ENCODE measurements at places on chromosomes 16 and 17.

GRCh38 chr16:66712512-66712911 lies 16.0 kb upstream of the CMTM4 start:
- DNase-seq, result no peak

DNA sequence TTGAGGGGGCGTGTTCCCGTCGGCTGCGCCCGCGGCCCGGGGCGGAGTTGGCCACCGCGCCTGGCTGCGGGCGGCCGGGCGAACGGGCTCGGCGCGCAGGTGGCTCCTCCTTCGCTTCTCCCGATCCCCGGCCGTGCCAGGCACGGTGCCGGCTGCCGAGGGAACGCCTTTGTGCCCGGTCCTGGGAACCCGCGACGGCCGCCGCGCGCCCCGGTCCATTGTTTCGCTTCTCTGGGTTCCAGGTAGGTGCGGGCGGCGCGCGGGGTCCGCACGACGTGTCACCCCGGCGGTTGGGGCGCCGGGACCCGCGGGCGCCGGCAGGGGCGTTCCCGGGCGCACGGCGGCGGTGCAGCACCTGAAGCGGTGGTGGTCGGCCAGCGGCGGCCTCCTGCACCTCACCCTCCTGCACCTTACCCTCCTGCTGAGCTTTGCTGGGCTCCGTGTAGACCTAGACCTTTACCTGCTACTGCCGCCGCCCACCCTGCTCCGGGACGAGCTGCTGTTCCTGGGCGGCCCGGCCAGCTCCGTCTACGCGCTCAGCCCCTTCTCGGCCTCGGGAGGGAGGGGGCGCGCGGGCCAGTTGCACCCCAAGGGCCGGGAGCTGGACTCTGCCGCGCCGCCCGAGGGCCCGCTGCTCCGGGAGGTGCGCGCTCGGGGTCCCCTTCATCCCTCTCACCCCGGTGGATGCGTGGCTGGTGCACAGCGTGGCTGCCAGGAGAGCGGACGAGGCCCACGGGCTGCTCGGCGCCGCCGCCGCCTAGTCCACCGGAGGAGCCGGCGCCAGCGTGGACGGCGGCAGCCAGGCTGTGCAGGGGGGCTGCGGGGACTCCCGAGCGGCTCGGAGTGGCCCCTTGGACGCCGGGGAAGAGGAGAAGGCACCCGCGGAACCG lies 99.9 kb downstream of the EFCAB13 start:
- no peak for DNase-seq

- peak; percentile 94 for DNase-seq
Observed at GRCh38 chr16:19113577-19114358, at the start of gene ITPRIPL2. Gene ITPRIPL2 (plus strand): TSS chr16:19113964. CDS start chr16:19114462, 498 bp downstream.

- peak; percentile 36 for DNase-seq
Observed at GRCh38 chr17:74862108-74862901, 2.6 kb upstream of the GRIN2C start.

DNA sequence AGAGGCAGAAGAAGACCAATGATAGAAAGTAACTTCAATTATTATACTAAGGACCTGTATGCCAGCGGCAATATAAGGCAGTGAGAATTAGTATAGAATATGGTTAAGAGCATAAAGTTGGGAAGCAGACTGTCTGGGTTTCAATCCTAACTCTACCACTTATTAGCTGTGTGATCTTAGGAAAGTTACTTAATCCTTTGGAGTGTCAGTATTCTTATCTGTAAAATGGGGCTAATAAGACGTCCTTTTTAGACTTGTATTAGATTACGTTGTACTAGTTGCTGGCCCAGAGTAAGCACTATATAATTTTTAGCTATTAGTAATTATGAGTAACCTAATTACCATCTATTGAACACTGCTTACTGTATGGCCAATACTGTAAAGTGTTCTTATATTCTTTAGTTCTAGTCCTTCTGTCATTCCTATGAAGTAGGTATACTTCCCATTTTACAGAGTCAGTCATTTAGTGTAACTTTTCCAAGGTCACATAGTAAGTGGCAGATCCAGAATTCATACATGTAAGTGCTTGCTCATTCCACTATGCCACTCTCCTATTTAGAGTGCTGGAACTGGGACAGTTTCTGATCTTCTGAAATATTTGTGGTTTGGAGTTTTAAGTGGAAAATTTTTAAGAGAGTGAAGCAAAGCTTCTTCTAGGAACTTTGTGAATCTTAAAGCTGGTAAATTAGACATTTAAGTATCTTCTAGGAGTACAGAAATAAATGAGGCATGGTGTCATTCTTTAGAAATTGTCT lies 22.5 kb downstream of the HEATR9 start:
- peak; percentile 66 for DNase-seq

- DNase-seq, result no peak
Observed at GRCh38 chr17:16888413-16889087, 83.4 kb downstream of the TNFRSF13B start.

GRCh38 chr16:68000450-68000849 lies 1.2 kb upstream of the DPEP2 start:
- DNase-seq, result no peak

GRCh38 chr17:59838052-59838916 lies 54.5 kb downstream of the TUBD1 start:
- peak; percentile 54 for DNase-seq

- DNase-seq, result no peak
Observed at GRCh38 chr17:75874323-75875181, 3.8 kb downstream of the TRIM47 start.

GRCh38 chr16:56792967-56793366 lies 63.0 kb downstream of the NUP93 start:
- DNase-seq, result no peak

DNA sequence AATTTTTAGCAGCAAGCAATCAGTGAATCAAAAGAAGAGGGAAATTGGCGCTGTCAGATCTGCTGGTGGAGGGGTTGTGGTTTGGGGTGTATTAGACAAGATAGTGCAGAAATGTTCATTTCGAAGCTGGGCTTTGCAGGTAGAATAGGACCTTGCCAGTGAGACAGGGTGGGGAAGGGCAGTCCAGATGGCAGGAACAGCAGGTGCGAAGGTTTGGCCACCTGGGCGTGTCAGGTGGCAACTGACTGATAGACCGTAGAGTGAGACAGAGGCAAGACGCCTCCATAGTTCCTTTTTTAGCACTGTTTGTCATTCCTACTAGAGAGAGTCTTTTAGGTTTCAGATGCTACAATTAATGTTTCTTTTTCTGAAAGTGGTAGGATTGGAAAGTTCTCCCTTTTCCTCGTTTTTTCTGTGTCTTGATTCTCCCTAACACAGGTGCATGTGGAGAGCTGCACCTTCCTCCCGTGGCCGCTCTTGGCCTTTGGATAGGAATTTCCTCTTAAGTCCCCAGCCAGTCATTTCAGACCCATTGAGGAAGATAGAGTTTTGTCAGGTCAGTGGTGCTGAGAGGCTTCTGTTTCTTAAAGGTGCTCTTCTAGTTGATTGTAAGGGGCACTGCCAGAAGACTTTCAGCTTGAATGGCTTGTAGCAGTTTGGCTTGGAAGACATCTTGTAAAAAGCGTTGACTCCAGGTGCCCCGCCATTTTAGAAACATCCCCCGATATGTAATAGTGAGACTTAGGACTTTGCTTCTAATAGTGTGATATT lies 315.6 kb downstream of the SNX29 start:
- no peak for DNase-seq

- no peak for DNase-seq
Observed at GRCh38 chr16:2152695-2153506, 2.7 kb upstream of the TRAF7 start.

- no peak for DNase-seq
Observed at GRCh38 chr16:60246086-60246485, 1512.0 kb upstream of the GOT2 start.

- peak; percentile 23 for DNase-seq
Observed at GRCh38 chr17:21025451-21025850, 17.4 kb downstream of the USP22 start.

GRCh38 chr16:82993926-82994325 lies 367.2 kb downstream of the CDH13 start:
- no peak for DNase-seq

DNA sequence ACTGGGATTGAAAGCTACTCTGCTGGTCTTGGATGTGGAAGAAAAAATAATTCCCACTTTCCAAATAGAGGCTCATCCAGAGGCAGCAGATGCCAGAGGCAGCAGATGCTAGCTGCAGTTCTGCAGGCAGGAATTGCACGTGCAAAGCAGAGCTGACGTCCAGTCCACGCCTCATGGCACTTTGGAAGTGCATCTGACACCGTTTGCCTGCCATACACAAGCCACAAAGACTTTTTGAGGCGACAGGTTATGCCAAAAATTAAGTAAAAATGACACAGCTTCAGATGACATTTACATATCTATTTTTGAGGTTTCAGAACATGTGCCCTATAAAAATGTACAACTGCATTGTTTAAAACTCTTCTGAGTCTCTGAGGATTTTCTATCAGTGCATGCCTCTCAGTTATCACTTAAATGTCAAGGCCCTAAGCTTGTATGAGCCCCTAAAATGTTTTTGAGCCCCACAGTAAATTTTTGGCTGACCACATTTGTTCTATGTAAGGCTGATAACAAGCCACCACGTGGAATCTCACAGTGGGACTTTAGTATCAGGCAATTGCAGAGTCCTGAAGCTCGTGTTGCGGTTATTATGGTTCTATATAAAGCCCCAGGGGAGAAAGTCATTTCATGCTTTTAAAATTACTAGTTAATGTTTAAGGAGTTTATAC lies 239.2 kb downstream of the PRKCA start:
- no peak for DNase-seq

DNA sequence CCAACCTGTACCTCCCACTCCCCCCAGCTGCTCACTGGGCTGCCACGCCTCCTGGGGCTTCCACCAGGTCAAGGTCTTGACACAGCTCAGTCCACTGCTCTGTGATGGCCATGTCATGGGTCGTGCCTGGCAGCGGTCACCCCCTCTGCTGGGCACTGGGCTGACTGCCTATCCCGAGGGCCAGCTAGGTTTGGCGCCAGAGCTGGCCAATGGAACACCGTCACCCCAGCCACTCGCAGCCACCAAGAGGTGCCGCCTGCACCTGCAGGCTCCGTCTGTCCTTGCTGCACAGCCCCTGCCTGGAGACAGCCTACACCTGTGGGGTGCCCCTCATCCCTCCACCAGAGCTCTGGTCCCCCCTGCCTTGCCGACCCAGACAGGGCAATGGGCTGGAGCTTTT lies 4.5 kb upstream of the RAB40C start:
- DNase-seq, result no peak

- no peak for DNase-seq
Observed at GRCh38 chr16:11175787-11176341, 80.1 kb downstream of the SOCS1 start.

- DNase-seq, result no peak
Observed at GRCh38 chr17:45750779-45751440, 33.2 kb upstream of the CRHR1 start.

- DNase-seq, result no peak
Observed at GRCh38 chr16:49581630-49582298, 208.2 kb downstream of the C16orf78 start.

GRCh38 chr16:57373117-57373947 lies 1.0 kb downstream of the CX3CL1 start:
- DNase-seq, result no peak

GRCh38 chr16:72371307-72372086 lies 199.5 kb upstream of the PMFBP1 start:
- DNase-seq, result peak; percentile 58

- DNase-seq, result no peak
Observed at GRCh38 chr17:57032343-57032742, 52.7 kb upstream of the AKAP1 start.

Measured in AG10803 (cell line).